Endothelial cell (in vitro differentiated cells): ENCODE measurements at places on chromosomes 6 and 20.

GRCh38 chr6:139262519-139263300 lies 29.1 kb downstream of the TXLNB start:
- no peak for DNase-seq

DNA sequence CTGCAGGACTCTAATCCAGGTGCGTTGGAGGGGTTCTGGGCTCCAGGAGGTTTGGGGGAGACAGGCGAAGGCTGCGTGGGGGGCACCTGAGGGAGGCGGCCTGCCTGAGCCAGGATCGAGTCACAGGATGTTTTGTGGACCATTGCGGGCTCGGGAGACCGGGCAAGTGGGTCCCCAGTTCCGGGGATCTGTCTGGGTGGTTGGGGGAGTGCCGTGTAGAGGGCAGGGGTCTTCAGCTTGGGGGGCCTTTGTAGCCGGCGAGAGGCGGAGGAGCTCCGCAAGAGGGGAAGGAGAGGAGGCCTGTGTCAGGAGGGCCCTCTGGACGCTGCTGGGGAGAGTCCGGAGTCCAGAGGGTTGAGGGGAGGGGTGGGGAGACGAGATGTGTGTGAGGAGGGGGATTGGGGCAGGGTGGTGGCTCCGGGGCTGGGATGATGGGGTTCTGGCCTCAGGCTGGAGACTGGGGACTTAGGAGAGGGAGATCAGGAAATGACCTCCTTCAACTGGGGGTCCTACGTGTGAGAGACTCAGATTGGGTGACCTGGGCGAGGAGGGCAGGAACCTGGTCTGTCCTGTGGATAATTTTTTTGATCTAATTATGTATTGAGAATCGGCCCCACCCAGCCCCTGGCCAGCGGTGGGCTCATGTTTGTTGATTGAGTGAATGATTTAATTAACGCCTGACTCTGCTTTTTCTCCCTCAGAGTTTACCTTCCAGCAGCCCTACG lies 505 bp downstream of the SNAI1 start:
- DNase-seq, result no peak

GRCh38 chr6:31971993-31972708 lies at the start of gene DXO:
DXO (minus strand) TSS chr6:31972138; CDS start chr6:31971675, 463 bp downstream.
- DNase-seq, result peak; percentile 80

- DNase-seq, result no peak
Measured at GRCh38 chr20:11387189-11387754, 530.4 kb upstream of the BTBD3 start.

DNA sequence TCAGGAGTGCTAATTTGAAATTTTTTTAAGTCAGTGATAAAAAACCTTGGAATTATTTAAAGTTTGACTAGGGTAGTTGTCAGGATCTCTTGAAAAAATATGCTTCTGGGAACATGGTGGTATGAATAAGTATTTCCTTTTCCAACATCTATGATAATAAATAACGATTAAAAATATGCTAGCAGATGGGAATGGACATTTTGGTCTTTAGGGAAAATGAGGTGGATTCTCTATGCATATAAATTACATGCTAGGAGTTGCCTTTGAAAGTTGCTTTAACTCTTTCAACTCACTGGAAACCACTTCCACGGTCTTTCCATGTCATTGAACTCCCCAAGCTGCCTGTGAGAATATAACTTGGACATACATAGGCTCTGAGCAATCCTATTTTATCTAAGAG lies 731.5 kb upstream of the MARCKS start:
- DNase-seq, result no peak

DNA sequence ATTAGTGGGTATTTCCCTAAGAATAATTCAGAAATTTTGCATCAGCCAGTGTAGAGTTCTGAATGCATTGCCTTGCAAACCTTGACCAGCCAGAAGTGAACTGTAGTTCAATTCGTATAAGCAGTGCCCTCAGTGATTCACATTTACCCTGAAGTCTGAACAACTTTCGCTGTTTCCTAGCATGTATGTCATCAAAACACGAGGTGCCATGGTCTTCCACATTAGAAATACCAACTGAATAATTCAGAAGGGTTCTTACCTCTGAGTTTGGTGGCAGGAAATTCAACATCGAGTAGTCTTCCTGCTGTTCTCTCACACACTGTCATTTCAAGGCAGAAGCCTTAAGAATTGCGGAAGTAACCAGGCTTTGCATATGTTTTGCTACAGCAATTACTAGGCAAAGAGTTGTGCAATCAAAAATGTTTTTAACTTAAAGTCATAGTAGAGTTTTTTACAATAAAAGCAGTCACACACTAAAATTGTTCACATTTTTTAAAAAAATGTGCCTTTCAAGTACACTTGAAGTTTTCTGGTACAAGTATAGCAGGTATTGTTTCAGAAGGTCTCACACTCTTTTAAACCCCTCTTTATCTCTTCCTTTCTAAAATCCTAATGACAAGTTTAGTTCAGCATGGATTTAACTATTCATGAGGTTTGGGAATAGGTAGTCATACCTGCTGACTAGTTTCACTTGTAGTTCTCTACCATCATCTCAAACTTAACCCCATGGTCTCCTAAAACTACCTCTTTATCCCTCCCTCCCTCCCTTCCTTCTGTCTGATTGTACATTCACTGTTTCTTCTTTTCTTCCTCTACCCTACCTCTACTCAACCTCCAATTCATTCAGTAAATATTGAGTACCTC lies 118.3 kb downstream of the STXBP5 start:
- no peak for DNase-seq

DNA sequence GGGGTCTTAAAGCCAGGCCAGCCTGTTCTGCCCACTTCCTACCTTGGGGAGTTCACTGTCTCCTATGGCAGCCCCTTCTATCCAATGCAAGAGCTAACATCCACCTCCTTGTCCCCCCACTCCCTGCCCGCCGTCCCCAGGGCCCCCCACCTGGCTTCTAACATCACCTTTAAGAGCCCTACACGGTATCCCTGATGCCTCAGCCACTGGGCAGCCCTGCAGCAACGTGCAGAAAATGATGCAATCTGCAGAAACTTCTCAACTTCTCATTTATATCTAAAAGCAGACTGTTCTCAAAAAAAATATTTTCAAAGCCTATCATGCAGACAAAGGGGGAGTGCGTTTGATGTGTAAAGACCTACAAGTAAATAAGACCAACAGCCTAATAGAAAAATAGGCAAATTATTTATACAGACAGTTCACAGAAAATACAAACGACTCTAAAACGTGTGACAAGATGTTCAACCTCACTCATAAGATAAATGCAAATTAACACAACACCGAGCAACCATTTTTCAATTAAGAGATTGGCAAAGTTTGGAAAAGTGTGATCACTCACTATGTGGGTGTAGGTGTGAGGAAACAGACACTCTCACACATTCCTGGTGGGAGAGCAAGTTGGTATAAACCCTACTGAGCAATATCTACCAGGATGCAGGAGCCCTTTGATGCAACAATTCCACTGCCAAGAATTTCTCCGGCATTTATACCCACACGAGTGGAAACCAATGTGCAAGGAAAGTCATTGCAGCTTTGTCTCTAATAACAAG lies 15.1 kb upstream of the HCK start:
- no peak for DNase-seq

GRCh38 chr6:21965016-21965415 lies 331.8 kb downstream of the PRL start:
- DNase-seq, result no peak

DNA sequence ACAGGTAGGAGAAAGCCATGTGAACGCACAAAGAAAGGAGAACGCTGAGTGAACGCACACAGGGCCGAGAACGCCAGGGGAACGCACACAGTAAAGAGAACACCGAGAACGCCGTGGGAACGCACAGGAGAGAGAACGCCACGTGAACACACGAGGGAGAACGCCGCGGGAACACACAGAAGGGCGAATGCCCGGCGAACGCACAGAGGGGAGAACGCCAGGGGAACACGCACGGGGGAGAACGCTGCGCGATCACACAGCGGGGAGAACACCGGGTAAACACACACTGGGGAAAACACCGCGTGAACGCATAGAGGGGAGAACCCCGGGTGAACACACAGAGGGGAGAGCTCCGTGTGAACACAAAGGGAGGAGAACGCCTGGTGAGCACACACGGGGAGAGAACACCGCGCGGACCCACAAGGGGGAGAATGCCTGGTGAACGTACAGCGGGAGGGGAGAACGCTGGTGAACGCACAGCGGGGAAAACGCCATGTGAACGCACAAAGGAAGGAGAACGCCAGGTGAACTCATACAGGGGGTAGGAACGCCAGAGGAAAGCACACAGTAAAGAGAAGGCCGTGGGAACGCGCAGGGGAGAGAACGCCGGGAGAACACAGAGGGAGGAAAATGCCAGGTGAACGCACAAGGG lies 55.3 kb downstream of the RNASET2 start:
- no peak for DNase-seq

- DNase-seq, result no peak
Measured at GRCh38 chr6:169518451-169518850, 183.4 kb downstream of the WDR27 start.

DNA sequence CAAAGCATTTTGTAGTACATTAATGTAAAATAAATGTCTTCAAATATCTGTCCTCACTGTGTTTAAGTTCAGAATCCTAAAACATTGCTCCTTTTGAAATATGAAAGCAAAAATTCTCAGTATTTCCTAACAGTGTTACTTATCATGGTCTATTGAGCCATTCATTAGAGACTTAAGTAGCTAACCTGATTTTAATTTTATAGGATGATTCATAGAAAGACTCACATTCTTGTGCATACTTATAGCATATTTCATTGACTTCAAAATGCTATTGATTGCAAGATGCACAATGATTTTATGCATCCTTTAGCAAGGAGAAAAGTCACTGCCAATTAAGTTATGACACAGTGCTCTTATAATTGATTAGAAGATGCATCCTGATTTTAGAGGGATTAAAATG lies 85.7 kb downstream of the HIVEP1 start:
- no peak for DNase-seq

- no peak for DNase-seq
Measured at GRCh38 chr20:35893942-35894341, 60.4 kb downstream of the SCAND1 start.

GRCh38 chr6:108168090-108168463 lies 2.3 kb downstream of the NR2E1 start:
- no peak for DNase-seq

DNA sequence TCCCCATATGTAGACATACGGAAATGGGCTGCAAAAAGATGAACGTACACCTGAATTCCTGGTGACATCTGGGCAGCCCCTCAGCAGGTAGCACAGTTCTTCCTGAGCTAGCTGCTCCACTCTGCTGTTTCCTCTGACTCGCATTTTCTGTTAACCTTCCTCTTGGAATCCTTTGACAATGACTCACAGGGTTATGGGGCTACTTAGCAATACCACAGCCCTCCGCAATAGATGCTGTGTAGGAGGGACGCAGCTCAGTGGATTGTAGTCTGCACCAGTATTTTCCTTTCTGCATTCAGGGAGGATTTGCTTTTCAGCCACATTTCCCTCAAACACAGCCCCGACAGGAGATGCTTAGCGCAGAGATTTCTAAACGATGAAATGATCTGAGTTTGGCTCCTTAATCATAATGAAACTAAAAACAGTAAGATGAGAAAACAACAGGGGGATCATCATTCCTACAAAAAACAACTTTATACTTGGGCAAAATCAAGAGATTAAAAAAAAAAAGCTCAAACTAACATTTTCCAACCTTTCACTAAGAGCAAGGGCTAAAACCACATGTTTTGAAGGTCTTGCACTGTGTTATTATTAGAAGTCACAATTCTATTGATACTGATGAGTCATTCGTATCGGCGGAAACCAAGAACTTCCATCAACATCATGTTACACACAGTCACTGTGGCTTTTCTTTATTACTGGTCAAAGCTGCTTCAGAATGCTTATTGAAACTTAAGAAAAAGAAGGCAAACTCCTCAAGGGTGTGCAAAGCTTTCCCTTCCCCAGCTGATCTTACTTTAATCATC lies 12.2 kb downstream of the BACH2 start:
- DNase-seq, result no peak

- DNase-seq, result no peak
Measured at GRCh38 chr6:34243901-34244884, 4.6 kb downstream of the SMIM29 start.

- no peak for DNase-seq
Measured at GRCh38 chr6:110328259-110328658, 29.9 kb downstream of the METTL24 start.

DNA sequence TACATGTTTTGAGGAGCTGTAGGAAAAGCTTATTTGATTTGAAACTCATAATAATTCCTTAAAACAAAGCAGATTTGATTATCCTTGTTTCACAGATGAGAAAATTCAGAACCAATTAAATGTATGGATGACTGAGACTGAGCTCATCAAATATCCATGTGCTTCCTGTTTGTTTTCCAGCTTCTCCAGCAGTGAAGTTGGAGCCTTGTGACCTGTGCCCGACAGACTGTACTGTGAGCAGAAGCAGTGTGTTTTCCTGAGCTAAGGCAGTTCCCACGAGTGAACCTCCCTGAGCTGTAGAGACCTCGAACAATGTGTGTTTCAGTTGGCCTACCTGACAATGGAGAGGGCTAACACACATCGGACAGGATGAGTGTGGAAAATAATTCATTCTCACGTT lies 599.5 kb upstream of the NRSN1 start:
- DNase-seq, result peak; percentile 8

- no peak for DNase-seq
Measured at GRCh38 chr6:149213829-149214228, 103.7 kb upstream of the TAB2 start.

- no peak for DNase-seq
Measured at GRCh38 chr6:10576226-10576625, 55.1 kb downstream of the GCNT2 start.

DNA sequence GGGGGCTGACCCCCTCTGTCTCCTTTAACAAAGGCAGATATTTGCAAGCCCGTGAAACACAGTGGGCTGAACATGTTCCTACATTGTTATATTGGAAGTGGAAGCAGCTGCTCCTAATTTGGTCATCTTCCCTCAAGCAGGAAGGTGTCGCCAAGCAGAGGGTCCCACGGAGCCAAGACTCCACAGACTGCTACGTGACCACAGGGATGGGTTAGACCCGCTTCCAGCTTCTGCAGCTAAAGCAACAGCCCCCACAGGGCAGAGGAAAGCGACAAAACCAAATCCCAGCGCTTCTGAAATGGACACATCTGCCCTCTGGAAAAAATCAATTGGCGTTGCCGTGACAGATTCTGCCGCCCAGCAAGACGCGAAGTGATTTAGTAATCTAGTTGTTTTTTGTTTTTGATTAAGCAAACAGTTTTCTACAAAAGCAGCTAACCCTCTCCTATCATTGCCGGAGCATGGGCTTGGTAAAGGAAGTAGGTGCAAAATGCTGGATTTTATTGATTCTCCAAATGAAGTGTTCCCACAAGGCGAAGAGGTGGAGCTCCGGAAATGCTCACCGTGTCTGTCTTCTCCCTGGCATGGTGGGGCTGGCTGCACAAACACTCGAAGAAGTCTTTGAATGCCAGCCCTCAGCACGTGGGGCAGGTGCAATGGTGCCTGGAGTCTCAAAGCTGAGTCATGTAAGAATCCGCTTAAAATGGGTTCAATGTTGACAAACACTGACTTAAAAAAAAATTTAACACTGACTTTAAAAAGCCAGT lies 79.4 kb upstream of the FRMD1 start:
- DNase-seq, result no peak

GRCh38 chr6:30074331-30075093 lies 1.1 kb downstream of the RNF39 start:
- no peak for DNase-seq

GRCh38 chr6:89009624-89010059 lies 46.2 kb upstream of the RNGTT start:
- no peak for DNase-seq
